Stimulated activated CD8-positive, alpha-beta memory T cell treated with anti-CD3 and anti-CD28 coated beads, Interleukin-4, amount 100 ng/mL, for 1 hour (primary cell): ENCODE measurements at places on chromosomes 5 and 9.

- DNase-seq: no peak
These were observed 23.9 kb downstream of the LPCAT1 start for GRCh38 chr5:1499851-1500250.

GRCh38 chr9:125043148-125043547, 100.2 kb downstream of the SCAI start:
- no peak for DNase-seq

- no peak for DNase-seq
These were observed 8.8 kb downstream of the LHFPL2 start for GRCh38 chr5:78639791-78640190.

DNA sequence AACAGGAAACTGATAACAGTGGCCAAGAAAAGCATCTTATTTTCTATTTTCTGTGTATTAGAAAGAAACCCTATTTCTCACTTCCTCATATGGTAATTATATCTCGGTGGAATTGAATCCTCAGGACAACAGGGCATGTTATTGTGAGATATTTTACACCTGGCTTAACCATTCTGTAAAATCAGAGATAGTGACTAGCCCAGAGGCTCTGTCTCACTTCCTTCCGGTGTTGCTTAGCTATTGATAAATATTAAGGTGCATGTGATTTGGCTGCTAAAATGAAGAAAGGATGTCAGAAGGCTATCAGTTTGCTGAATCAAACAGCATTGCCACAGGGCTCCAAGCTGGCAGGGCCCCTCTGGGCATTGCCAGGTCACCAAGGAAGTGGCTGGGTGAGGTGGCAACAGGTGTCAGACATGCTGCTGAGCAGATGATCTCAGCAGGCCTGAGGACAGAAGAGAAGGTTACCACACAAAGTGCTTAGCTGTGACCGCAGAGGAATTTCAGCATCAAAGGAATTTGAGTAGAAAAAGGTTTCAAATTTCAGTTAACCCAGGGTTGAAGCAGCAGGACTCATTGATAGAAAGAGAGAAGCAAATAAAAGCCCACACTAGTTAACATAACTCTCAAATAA, 330.7 kb downstream of the PDE4D start:
- DNase-seq: no peak

GRCh38 chr9:112047538-112048066, 127.5 kb downstream of the SUSD1 start:
- no peak for DNase-seq

- DNase-seq: no peak
These were observed 668 bp downstream of the ETF1 start for GRCh38 chr5:138542180-138542955.

GRCh38 chr9:125119643-125120286, 23.6 kb downstream of the SCAI start:
- no peak for DNase-seq

DNA sequence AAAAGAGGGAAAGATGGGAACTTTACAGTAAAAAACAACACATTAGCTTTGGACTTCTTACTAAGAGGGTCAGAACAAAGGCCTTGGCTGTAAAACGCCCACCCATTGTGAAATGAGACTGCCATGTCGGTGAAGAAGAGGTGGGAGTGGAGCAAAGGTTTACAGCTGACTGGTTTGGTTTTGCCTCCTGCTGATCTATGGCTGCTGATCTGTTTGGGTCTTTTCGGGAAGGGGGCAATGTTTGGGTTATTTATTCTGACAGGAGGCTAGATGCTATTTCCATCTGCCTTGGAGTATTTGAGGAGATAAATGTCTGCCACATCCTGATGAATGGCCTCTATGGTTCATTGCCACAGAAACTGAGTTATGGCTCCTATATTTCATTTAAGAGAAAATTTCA, 408.7 kb downstream of the TLE4 start:
- DNase-seq: no peak

- DNase-seq: no peak
These were observed 16.3 kb downstream of the TNFSF8 start for GRCh38 chr9:114914139-114914538.

DNA sequence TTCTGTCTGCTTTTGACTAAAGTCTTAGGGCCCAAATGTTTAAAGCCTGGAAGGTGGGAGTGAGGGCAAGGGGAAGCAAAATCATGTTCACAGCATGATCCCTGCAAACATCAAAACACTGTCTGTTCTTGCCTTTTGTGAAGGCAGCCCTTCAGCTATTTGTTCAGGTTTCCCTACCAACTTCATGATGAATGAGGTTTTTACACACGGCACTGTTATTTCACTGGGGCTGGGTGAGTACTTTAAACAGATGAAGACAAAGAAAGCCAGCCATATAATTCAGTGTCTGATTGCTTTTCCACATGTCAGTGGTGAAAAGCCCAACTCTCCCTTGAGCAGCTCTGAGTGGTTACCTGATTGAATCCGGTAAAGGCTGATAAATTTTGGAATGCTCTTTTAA, 224.7 kb upstream of the GRAMD2B start:
- no peak for DNase-seq

- DNase-seq: no peak
These were observed 37.8 kb upstream of the TMEM250 start for GRCh38 chr9:136156209-136157120.

DNA sequence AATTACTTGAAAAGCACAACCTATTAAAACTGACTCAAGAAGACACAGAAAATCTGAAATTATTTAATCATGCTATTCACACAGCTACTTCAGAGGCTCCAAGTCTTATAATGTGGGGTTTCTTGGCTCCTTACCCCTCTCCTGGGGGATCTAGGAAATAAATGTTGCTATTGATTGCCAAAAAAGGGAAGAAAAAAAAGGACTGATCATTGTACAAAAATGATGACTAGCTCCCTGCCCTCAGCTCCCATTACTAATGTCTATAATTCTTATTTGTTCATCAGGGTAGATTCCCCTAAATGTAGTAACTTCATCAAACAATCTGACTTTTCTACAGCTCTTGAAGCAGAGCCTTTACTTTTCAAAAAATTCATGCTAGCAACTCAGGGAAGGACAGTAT, 3.3 kb upstream of the SMC5 start:
- DNase-seq: no peak

- no peak for DNase-seq
These were observed 133.3 kb downstream of the PCSK5 start for GRCh38 chr9:76023715-76024195.

GRCh38 chr5:180645274-180646204, 3.9 kb downstream of the FLT4 start:
- no peak for DNase-seq

GRCh38 chr5:6343951-6344592, 34.3 kb downstream of the MED10 start:
- no peak for DNase-seq

DNA sequence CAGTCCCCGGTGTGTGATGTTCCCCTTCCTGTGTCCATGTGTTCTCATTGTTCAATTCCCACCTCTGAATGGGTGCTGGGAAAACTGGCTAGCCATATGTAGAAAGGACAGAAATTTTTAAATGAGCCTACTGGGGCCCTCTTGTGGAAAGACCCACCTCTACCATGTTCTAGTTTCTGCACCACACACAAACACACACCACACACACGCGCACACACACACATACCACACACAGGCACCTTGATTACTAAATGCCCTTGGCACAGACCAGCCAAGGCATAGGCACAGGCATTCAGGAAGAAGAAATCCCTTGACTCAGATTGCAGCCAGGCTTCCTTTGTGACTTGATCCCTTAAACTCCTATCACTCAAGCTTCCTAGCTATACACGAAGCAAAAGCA, 60.5 kb downstream of the SIL1 start:
- DNase-seq: no peak

GRCh38 chr9:2992427-2992826, 148.5 kb upstream of the PUM3 start:
- no peak for DNase-seq

DNA sequence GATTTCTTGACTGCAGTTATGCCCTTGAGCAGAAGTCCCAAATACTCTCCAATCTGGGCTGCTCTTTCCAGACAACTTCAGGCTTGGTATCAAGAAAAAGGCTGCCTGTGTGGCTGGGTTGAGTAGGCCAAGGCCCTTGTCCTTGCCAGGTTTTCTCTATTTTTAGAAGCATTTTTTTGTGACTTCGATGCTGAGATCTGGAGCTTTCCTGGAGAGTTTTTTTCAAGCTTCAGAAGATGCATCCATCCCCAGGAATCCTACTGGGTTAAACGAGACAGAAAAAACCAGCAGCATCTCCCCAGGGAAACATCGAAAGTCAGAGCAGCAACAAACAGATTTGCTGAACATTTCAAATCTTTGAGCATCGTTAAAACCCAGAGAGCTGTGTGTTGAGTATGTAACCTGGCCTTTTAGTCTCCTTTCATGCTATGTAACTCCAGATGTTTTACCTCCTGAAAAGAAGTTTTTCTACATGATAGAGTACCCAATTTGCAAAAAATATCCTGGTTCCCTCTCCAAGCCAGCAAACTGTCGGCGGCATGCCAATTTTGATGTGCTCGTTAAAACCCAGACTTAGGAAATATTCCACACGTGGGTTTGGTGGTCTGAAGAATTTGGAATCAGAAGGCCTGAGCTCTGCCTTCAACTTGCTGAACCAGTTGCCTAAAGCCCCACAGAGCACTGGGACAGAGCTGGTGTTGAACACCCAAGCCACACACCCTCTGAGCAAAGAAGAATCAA, 98.1 kb upstream of the ALDH1B1 start:
- no peak for DNase-seq

GRCh38 chr5:159098603-159099436, 896 bp downstream of the EBF1 start:
- DNase-seq: no peak

- DNase-seq: no peak
These were observed 12.1 kb upstream of the ATP6V0E1 start for GRCh38 chr5:172971482-172971881.

DNA sequence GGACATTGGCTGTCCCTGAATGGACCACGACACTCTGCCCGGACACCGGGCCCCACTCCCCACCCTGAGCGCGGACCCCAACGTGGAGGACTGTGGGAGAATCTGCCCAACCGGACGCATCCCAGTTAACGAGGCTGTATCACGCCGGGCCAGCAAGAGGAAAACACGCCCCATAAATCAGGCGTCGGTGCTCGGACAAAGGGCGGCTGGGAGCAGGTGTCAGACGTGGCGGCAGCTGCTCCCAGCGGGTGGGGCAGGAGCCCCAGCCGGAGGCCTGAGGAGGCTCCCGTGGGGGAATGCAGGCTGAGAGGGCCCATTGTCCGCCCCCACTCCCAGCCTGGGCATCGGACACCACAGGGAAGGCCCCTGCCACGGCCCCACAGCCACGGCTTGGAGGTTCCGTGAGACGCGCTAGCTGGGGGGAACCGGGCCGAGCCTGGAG, 19.2 kb downstream of the NOTCH1 start:
- DNase-seq: no peak

DNA sequence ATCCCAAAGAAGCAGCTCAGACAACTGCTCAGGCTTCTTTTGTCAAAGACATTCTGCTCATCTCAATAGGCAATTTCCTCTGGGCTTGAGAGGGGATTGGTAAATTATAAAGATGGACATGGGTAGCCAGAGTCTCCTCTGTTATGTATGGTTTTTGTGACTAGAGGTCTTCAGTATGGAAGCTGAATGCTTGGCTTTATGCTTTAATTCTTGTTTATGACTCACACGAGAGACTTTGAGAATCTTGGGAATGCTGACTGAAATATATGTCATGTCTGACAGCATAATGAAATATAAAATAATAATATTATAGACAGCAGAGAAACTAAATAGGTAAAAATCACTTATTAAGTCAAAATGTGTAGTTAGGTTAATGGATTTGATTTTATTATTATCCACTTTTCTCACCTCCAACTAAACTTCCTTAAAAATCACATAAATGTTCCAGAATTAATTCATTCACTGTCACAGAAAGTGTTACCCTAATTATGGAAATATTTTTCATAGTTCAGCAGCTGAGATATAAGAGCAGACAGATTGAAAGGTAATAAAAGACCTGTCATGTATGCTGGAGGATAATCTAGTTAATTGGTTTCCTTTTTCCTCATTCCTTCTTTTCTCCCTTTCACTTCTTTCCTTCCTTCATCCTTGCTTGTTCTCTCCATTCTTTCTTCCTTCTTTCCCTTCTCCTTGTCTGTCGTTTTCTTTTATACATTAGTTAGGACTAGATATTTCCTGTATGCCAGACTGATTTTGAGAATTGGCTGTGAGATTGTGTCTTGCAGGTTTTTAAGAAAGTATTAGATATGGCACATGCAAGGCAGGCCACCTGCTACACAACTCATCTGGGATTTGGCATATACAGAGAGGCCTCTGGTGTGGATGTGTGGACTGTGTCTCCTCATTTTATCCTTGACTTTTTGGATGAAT, 1866.1 kb upstream of the NUDT12 start:
- DNase-seq: no peak
